ENCODE measurements at places on chromosomes 13 and 19.

- no peak for DNase-seq
These were observed 78.9 kb downstream of the RXFP2 start for GRCh38 chr13:31818236-31818635.

DNA sequence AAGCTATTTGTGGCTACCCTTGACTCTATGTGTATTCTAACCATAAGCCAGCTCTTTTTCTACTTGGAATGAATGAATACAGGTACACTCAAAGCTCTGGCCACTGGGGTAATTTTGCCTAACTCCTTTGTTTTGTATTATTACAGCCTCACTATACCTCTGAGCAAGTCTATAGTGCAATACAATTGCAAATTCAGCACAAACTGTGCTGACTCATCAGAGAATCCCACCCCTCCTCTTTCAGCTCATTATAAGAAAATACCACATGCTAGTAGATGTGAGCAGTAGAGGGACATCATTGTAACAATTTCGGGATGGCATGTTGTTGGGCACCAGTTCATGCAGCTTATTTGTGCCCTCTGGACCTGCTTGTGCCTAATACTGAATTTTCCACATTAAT, 1382.2 kb downstream of the SLITRK5 start:
- no peak for DNase-seq

GRCh38 chr13:97573011-97573410, 139.0 kb downstream of the RAP2A start:
- no peak for DNase-seq

- no peak for DNase-seq
These were observed 97.3 kb downstream of the STARD13 start for GRCh38 chr13:33188093-33188882.

DNA sequence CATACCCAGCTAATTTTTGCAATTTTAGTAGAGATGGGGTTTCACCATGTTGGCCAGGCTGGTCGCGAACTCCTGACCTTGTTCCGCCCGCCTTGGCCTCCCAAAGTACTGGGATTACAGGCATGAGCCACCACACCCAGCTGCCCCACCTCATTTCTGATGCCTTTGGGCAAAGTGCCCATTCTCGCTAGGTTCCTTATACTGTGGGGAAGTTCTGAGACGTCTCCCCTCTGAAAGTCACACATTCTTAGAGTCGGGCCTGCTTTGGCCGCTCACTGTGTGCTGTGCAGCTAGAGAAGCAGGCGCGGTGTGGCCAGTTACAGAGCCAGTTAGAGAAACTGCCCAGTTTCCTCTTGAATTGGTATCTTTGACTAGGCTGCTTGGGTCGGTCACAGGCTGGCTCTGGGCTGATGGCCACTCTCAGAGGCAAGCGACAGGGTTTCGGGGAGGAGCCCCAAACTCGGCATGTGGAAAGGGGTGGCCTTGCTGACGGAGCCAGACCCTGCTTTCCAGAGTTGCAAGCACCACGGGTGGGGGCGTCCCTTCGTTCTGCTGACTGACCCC, 18.0 kb downstream of the PRAM1 start:
- DNase-seq: no peak

- DNase-seq: no peak
These were observed 747.2 kb downstream of the DIAPH3 start for GRCh38 chr13:59416561-59416960.

- DNase-seq: no peak
These were observed 13.7 kb downstream of the ZNF441 start for GRCh38 chr19:11780431-11781020.

DNA sequence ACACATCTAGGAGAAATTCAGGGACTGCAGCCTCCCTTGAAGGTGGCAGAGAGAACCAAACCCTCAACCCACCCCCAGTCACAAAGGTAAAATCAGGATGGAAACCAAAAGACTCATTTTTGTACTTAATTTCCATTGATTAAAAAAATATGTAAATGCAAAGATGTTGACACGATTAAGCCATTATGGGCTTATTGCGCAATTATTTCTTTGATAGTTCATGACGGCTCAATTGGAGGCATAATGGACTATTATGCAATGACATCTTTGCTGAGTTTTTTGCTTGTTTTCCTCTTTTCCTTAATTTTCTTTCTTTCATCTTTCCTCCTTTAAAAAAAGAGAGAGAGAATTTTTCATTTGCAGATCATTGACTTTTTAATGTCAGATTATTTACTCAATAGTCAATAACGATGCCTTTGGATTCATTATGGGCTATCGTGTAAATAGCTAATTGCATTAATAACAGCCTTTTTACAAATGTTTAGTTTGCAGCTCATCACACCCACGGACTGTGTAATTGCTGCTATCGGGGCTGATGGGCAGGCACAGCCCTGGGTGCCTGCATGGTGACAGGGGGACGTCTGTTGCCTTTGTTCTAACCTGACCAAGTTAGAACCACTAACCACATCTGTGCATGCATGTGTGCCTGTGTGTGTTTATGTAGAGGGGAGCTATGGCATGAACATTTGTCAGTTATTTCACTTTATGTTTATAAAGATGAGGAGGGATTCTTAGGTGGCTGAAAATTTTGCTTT, 482.4 kb upstream of the TSHZ3 start:
- DNase-seq: no peak

GRCh38 chr19:44644402-44645016, 799 bp downstream of the PVR start:
- peak; percentile 24 for DNase-seq

GRCh38 chr13:25421612-25422011, 49.8 kb downstream of the ATP8A2 start:
- DNase-seq: no peak

GRCh38 chr19:46878613-46879375, 18.0 kb downstream of the ARHGAP35 start:
- DNase-seq: no peak

DNA sequence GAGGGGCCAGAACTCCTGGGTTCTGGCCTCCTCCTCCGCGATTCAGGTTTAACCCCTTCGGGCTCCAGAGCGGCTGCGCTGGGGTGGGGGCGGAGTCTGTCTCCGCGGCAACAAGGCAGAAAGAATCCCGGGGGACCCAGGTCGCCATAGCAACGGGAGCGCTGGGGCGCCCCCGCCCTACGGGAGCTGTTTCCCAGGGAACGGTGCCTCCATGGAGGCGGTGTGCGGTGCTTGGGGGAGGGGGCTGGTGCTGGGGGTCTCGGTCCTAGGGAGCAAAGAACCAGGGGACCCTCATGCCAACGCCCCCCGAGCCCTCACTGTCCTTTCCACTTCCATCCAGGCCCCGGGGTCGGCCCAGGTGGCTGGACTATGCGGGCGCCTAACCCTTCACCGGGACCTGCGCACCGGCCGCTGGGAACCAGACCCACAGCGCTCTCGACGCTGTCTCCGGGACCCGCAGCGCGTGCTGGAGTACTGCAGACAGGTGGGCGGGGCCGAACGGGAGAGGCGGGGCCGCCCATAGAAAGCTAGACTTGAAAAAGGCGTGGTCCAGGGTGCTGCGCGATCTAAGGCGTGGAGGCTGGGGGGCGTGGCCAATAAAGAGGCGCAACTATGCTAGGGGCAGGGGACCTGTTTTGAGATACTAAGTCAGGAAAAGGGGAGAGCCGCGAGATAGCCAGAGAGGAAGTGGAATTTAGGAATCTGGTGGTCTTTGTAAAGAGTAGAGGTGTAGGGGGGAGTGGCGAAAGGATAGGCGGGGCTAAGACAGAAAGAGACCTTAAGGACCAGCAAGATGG, 1.2 kb downstream of the APLP1 start:
- peak; percentile 88 for DNase-seq

- no peak for DNase-seq
These were observed 14.6 kb upstream of the ZNF536 start for GRCh38 chr19:30357580-30357954.

- peak; percentile 14 for DNase-seq
These were observed 979 bp downstream of the AKAP8 start for GRCh38 chr19:15378534-15379082.

- no peak for DNase-seq
These were observed at the start of gene TEAD2 for GRCh38 chr19:49362048-49362928. Gene TEAD2 (minus strand): TSS chr19:49362416. CDS start chr19:49360075, 2,341 bp downstream.

DNA sequence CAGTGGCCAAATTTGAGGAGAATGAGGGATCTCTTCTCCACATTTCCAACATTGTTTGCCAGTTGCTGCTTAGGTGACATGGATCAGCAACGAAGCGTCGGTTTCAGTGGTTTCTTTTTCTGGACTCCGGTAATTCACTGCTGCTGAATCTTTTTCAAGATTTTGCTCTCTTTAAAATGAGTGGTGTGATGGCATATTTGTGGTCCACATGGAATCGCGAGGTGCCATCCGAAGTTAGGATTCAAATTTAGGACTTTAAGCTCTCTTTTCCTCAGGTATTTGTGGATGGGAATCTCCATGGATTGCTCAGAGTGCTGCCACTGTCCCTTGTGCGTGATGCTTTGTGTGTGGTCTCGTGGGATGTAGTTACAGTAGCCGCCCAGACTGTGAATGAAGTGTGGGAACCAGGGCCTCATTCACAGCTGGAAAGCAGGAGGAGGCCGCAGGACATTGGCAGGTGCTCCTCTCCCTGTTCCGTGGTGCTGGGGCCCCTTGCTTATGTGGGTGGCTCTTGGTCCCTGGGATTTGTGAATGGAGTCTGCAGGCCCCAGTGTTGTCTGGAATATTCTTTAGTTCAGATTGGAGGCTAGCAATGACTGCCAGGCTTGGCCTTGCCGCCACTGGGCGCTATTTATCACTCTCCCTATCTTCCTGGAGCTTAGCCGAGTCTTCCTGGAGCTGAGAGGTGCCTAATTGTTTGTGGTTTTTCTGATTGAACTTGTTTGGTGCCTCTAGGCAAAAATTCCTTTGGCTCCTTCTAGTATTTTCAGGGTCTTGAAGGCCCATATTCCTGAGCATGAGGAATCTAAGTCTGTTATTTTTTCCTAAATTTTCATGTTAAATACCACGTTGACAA, 1.5 kb downstream of the ILF3 start:
- peak; percentile 33 for DNase-seq

- DNase-seq: no peak
These were observed 42.0 kb downstream of the KLF2 start for GRCh38 chr19:16366433-16367260.

DNA sequence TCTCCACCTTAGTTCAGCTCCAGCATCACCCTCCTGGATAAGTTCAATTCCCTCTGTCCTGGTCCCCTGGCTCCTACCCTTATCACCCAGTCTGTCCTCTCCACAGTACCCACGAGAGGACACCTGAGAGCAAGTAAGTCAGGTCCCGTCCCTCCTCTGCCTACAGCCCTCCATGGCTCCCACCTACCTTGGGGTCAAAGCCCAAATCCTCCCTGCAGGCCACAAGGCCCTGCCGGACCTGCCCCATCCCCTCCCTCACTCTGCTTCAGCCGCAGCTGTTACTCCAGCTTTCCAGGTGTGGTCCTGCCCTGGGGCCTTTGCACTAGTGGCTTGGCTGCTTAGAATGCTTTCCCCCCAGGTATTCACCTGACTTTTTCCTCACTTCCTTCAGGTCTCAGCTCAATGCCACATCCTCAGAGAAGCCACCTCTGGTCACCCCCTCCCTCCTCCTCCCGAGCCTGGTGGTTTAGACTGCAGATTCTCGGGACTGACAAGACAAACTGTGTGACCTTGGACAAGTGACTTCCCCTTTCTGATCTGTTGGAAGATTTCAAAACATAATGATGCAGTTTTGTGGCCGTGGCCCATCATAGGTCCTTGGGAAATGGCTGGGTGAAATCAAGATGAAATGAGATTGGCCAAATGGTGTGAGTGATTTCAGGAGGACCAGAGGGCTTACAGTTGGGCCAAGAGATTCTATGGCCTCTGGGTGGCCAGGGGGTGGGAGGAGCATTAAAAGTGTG, 3.6 kb downstream of the TUBB4A start:
- no peak for DNase-seq

DNA sequence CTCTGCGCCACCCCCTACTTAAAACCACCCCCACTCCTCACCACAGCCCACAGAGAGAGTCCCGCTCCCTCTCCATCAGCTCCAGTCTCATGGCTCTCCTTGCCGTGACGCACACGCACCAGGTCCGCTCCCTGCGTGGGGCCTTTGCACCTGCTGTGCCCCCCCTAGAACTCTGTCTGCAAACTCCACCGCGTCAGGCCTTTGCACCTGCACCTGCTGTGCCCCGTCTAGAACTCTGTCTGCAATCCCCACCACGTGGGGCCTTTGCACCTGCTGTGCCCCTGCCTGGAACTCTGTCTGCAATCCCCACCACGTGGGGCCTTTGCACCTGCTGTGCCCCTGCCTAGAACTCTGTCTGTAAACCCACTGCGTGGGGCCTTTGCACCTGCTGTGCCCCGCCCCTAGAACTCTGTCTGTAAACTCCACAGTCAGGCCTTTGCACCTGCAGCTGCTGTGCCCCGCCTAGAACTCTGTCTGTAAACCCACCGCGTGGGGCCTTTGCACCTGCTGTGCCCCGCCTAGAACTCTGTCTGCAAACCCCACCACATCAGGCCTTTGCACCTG, 4.2 kb downstream of the SHC2 start:
- DNase-seq: no peak

- no peak for DNase-seq
These were observed 101.2 kb upstream of the MBNL2 start for GRCh38 chr13:97120976-97121375.

DNA sequence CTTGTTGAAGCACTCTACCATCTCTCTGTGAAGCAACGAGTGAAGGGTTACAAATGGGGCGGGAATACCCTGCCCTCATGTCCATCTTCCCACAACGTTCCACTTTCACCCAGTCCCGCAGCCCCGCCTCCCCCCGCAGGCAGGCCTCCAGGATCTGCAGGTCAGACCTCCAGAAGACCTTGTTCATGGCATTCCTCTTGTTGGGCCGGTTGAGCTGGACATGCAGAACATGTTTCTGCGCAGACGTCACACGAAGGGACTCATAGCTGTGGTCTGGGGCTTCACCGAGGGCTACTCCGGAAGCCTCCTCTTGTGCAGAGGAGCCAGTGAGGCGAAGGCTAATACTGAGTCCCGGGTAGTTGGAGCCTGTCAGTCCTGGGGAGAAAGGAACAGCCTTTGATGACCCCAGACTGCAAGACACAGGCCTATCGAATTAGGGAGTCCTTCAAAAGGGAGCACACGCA, 420 bp downstream of the ECH1 start:
- DNase-seq: no peak

DNA sequence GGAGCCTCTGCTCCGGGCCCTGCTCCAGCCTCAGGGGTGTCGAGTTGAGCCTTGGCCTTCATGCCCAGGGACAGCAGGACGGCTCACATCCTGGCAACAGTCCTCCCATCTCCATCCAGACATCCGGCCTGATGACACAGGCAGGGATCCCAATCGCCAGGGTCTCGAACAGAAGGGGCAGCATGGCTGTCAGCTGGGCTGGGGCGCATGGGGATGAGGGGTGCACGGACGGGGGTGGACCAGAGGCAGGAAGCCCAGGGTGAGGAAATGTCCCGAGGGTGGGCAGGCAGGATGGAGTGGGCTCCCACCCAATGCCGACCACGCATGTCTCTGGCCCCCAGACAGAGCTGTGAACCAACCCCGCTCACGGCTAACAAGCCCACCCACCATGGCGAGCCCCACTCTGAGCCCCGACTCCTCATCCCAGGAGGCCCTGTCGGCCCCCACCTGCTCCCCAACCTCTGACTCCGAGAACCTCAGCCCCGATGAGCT, 16.2 kb downstream of the EVI5L start:
- DNase-seq: no peak

GRCh38 chr13:51645154-51645650, 60.9 kb downstream of the WDFY2 start:
- DNase-seq: no peak

- no peak for DNase-seq
These were observed 2.9 kb upstream of the CHAMP1 start for GRCh38 chr13:114311387-114311786.

- no peak for DNase-seq
These were observed 107.9 kb downstream of the RGCC start for GRCh38 chr13:41565216-41565615.
